GM23338 (cell line): ENCODE measurements at places on chromosomes 3 and 15.
A peak's percentile ranks its signal among the peaks of the same experiment; 100 is the strongest.

DNA sequence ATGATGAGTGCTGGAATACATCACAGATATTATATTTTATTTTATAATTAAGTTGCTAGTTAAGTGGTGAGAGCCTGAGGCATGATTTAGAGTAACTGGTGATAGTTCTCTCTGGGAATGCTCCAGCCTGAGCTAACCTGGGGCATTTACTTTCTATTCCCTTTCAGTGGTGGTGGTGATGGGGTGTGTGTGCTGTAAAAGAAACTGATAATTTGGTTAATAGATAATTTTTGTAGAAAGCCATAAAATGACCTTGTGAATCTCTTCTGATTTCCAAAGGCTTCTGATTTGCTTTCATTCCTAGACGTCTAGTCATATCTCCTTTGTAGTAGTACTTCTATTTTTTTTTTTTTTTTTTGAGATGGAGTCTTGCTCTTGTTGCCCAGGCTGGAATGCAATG lies 46.8 kb upstream of the DPPA4 start:
- no peak for DNase-seq
- H3K4me1 ChIP-seq, result peaks cover 14% of the 10 kb centered on the region
- no peaks in the 10 kb centered on the region for H3K36me3 ChIP-seq
- H3K27me3 ChIP-seq, result no peaks in the 10 kb centered on the region

- no peaks in the 10 kb centered on the region for H3K36me3 ChIP-seq
- no peak overlapping the region for H3K4me3 ChIP-seq
- no peaks in the 10 kb centered on the region for H3K27me3 ChIP-seq
- H3K27ac ChIP-seq, result peak overlapping the region; percentile 97
Measured at GRCh38 chr3:106825962-106826605, 551.2 kb upstream of the CCDC54 start.

DNA sequence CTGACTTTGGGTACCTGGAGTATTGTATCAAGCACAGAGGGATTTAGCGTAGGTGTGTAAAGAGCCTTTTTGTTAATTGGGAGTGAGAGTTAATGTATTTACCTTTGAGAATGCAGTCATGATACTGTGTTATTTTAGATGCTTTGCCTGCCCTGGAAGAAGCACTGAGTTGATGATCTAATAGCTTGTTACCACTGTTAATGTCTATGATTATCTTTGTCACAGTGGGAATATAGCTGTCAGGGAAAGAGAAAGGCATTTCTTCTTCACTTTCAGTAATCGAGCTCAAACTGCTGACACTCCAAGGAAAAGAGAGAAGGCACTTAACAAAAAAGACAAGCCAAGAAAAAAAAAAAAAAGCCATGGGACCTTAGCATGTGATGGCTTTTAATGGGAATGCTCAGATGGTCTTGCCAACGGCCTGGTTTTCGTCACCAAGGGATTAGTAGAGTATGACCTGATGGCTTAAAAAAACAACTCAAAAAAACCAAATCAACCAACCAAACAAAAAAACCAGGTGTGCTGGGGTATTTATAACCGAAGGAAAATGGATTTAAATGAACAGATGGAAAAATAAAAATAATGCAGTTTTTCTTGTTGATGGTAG lies 387.4 kb downstream of the PTPRG start:
- H3K27ac ChIP-seq, result peak overlapping the region; percentile 40; the same call in 1 of the 2 replicates
- H3K4me1 ChIP-seq, result peaks cover 79% of the 10 kb centered on the region
- no peak for DNase-seq
- H3K27me3 ChIP-seq, result no peaks in the 10 kb centered on the region
- no peak overlapping the region for H3K4me3 ChIP-seq

- H3K4me3 ChIP-seq, result no peak overlapping the region
- no peak overlapping the region for H3K27ac ChIP-seq
- peaks cover 18% of the 10 kb centered on the region; the same call in 1 of the 2 replicates for H3K4me1 ChIP-seq
- no peaks in the 10 kb centered on the region for H3K36me3 ChIP-seq
- DNase-seq, result peak; percentile 87
- no peaks in the 10 kb centered on the region for H3K27me3 ChIP-seq
Measured at GRCh38 chr3:87260270-87260669, 16.1 kb downstream of the POU1F1 start.

- DNase-seq, result peak; percentile 85
- H3K4me3 ChIP-seq, result no peak overlapping the region
Measured at GRCh38 chr15:63466378-63467192, 37.8 kb upstream of the USP3 start.

DNA sequence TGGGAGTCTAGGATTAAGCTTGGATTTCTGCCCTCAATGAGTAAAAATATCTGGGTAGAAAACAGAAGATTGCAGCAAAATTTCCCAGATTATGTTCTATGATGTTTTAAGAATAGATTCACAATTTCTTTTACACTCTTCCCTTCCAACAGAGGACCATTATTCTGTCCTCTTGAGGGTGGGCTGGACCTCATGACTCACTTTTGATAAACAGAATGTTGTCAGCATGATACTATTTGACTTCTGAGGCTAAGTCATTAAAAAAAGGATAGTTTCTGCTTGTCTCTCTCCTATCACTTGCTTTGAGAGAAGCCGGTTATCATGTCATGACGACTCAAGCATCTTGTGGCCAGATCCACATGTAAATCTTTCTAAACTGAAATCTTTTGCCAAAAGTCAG lies 396.2 kb upstream of the CDIN1 start:
- DNase-seq, result no peak
- no peak overlapping the region for H3K27ac ChIP-seq
- no peak overlapping the region for H3K4me3 ChIP-seq
- H3K36me3 ChIP-seq, result no peaks in the 10 kb centered on the region
- no peaks in the 10 kb centered on the region for H3K4me1 ChIP-seq

DNA sequence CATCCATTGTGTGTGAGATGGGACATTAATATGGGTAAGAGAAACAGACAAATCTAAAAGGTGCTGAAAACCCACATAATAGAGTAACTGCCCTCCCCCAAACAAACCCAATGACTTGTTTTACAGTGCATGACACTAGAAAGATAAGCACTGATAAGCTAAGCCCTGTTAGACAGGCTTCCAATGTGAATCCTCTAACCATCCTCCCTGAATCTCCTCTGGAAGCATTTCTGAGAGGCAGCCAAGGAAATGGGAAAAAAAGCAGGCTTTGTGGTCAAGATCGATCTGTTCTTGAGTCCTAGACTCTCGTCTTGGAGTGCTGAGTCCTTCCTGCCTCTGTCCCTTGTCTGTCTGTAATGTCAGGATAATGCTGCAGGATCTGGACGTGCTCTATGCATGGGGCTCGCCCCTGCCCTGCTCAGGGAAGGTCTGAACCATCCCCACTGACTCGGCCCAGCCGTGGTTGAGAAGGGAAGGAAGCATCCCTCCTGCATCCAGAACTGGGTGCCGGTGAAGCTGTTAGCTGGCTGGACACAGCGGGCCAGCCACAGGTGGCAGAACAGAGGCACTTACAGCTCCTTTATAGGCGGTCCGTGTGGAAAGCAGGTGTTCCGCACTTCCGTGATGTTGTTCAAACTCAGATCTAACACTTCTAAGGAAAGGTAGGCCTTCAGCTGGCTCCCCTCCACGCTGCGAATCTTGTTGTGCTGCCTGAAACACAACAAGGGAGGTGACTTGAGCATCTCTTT lies 84.1 kb downstream of the LRIG1 start:
- H3K4me1 ChIP-seq, result peaks cover 10% of the 10 kb centered on the region
- H3K4me3 ChIP-seq, result no peak overlapping the region
- DNase-seq, result no peak
- H3K36me3 ChIP-seq, result peaks cover 41% of the 10 kb centered on the region
- H3K27ac ChIP-seq, result 0 out of 2 replicates have a peak overlapping the region, but pooled peaks have one; percentile 59
- H3K27me3 ChIP-seq, result no peaks in the 10 kb centered on the region

DNA sequence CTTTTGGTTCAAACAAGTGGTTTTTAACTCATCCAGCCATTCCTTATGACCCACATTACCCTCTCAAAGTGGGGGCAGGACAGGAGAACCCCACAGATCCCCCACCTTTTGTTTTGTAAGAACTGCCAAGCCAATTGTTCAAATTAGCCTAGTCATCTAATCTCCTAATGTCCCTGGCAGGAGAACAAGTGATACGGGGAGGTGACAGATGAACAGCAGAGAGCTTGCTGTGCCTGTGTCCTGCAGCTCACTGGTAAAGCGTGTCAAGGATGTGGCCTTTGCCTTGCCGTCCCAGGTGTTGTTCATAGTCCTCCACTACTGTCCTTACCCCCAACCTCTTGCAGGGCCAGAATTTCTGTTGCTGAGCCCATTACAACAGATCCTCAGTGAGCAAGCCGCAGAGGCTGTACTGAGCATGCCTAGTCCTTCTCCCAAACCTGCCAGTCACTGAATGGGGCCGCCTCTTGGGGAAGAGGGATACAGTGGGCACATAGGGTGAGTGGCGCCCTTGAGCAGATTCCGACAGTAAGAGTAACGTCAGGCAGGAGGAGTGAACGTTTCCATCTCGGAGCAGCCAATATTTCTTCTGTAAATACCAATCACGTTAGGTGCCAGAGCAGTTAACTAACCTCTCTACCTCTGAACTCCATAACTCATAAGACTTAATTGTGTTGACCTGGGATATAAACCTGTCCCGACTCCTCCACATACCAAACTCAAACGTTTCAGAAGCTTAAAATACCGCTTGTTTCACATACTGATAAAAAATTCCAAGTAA lies 87.4 kb downstream of the ITPR1 start:
- DNase-seq, result peak; percentile 59
- H3K27ac ChIP-seq, result no peak overlapping the region
- no peak overlapping the region for H3K4me3 ChIP-seq

DNA sequence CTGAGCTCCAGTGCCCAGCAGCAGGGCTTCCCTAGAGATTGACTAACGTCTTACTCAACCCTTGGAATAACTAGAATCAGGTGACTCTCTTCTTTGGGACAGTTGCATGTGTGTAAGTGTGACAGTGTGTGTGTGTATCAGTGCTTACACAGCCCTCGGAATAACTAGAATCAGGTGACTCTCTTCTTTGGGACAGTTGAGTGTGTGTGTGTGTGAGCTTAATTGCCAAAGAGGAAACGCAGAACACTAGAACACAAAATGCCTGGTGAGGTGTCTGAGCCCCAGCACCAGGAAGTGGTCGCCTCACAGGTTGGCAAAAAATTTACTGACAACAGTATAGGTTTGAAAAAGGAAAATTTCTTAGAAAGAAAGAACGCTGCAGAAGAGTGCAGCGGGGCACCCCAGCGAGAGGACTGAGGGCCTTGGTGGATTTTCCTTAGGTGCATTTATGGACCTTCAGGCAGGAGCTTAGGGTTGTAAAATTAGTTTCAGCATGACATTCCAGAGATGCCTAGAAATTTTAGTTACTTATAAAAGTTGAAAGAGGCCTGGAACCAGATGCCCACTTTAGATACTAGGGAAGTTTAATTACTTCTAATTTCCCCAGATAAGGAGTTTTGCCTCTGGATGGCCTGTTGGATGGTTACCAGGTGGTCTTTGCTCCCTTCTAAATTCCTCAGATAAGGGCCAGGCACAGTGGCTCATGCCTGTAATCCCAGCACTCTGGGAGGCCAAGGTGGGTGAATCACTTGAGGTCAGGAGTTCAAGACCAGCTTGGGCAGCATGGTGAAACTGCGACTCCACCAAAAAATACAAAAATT lies 3.7 kb upstream of the WDR82 start:
- H3K27me3 ChIP-seq, result no peaks in the 10 kb centered on the region
- no peaks in the 10 kb centered on the region for H3K36me3 ChIP-seq

DNA sequence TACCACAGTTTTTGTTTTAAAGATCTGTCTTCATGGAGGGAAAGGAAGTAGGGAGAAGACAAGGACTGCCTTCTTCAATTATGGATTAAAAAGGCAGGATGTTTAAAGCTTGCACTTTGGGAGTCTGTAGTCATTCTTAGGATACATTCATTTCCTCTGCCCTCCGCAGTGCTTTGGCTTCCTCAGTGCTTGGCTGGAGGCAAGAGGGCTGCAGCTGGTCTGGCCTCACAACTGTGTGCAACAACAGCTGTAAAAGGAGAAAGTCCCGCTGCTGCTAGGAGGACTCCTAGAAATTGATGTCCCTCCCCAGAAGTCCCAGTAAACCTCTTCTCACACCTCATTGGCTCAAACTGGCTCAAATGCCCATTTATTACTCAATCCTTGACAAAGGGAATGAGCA lies 54.4 kb upstream of the PPP2R3A start:
- H3K4me1 ChIP-seq, result no peaks in the 10 kb centered on the region
- no peaks in the 10 kb centered on the region for H3K27me3 ChIP-seq
- DNase-seq, result no peak
- no peak overlapping the region for H3K27ac ChIP-seq
- H3K36me3 ChIP-seq, result no peaks in the 10 kb centered on the region

DNA sequence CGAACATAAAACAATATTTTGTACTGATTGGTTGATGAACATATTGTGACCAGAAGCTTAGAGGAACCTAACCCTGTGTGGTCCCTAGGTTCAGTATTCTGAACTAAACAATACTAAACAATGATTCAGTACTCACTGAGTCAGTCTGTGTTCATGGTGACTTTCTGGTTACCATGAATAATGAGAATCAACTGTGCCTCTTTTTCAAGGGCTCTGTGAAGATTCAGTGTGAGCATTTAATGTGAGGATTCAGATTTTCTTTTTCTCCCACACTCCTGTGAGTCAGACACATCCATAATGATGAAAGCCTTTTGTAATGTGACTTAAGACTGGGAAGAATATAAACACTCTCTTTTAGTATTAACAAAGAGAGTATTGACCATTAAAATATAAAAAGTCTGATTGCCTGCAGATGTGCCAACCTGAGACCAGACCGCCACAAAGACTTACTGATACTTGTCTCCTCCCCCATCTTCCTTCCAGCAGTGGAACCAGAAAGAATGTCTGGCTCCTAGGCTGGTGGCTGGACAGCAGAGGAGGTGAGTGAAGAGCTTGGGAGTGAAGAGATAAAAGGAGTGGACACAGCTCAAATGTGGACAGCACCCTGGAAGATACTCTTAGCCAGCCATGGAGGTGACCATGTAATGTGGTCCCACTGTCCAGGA lies 17.6 kb upstream of the ACTL6A start:
- no peaks in the 10 kb centered on the region for H3K4me1 ChIP-seq
- no peaks in the 10 kb centered on the region for H3K36me3 ChIP-seq

GRCh38 chr15:79004336-79004735 lies 59.5 kb upstream of the CTSH start:
- H3K36me3 ChIP-seq, result no peaks in the 10 kb centered on the region
- peak; percentile 68 for DNase-seq
- H3K4me1 ChIP-seq, result peaks cover 7% of the 10 kb centered on the region
- no peaks in the 10 kb centered on the region for H3K27me3 ChIP-seq

- no peaks in the 10 kb centered on the region for H3K27me3 ChIP-seq
- DNase-seq, result no peak
- H3K4me3 ChIP-seq, result no peak overlapping the region
- peaks cover 38% of the 10 kb centered on the region for H3K4me1 ChIP-seq
Measured at GRCh38 chr3:112382543-112383160, 49.7 kb downstream of the CD200 start.

GRCh38 chr3:194782698-194783404 lies 97.2 kb downstream of the FAM43A start:
- no peaks in the 10 kb centered on the region for H3K27me3 ChIP-seq
- no peaks in the 10 kb centered on the region for H3K4me1 ChIP-seq
- no peak overlapping the region for H3K4me3 ChIP-seq
- no peak for DNase-seq
- H3K36me3 ChIP-seq, result no peaks in the 10 kb centered on the region

GRCh38 chr3:119662604-119663373 lies 2.4 kb upstream of the POPDC2 start:
- no peak overlapping the region for H3K27ac ChIP-seq
- H3K4me3 ChIP-seq, result no peak overlapping the region
- no peaks in the 10 kb centered on the region for H3K4me1 ChIP-seq
- no peaks in the 10 kb centered on the region for H3K27me3 ChIP-seq
- DNase-seq, result no peak

- no peak for DNase-seq
- no peak overlapping the region for H3K27ac ChIP-seq
- no peak overlapping the region for H3K4me3 ChIP-seq
Measured at GRCh38 chr3:122642935-122643334, 37.7 kb upstream of the PARP14 start.

- H3K4me1 ChIP-seq, result no peaks in the 10 kb centered on the region
- H3K4me3 ChIP-seq, result no peak overlapping the region
- DNase-seq, result no peak
- peaks cover 17% of the 10 kb centered on the region for H3K36me3 ChIP-seq
- H3K27me3 ChIP-seq, result no peaks in the 10 kb centered on the region
- no peak overlapping the region for H3K27ac ChIP-seq
Measured at GRCh38 chr15:90465930-90466567, 63.7 kb upstream of the CRTC3 start.
